ENCODE measurements at places on chromosomes 16 and 17. TPM values are rescaled to one million over a fixed set of nuclear protein-coding genes. Genes with fewer than 3 reads are reported as not detected.
A peak's percentile ranks its signal among the peaks of the same experiment; 100 is the strongest.

The WNT9B gene
- total RNA-seq, result 0.11 TPM

The FAM20A gene
- 86.1 TPM for total RNA-seq

The CACNG5 gene
- total RNA-seq, result not detected

DNA sequence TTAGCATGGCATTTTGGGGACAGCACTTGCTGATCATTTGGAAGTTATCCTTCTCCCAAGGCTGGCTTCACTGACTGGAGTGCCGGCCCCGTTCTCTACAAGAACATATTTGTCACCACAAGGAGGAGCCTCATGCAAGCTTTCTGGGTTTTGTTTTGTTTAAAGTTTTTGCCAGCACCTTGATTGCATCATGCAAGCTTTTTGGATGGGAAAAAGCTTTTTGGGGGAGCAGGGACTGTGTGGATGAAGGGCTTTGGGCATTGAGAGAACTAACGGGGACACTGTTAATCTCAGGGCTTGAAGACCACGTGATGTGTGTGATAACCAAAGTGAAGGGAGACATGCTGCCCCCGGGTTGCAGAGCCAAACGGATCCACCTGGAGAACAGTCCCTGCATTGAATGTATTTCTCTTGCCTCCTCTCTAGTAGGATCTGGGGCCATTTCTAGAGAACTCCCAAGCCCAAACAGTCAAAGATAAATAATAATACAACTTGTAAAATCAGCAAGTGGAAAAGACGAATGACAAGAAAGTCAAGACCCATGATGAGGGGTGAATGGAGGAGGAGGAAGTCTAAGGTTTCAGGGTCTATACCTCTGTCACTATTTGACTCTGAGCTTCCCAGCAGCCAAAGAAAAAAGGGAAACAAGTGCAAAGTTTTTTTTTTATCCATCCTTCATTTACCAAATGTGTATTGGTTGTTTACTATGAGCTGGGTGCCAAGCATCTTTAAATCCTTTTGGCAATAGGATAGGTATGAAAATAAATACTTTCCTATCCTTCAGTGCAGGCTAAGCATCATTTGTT is 17.2 kb downstream of the TMEM114 start:
- H3K27me3 ChIP-seq, result peaks cover 27% of the 10 kb centered on the region
- no peak overlapping the region for H3K27ac ChIP-seq
- H3K36me3 ChIP-seq, result no peaks in the 10 kb centered on the region
- no peaks in the 10 kb centered on the region for H3K4me1 ChIP-seq
- no peak overlapping the region for H3K4me3 ChIP-seq
- DNase-seq, result peak; percentile 33

DNA sequence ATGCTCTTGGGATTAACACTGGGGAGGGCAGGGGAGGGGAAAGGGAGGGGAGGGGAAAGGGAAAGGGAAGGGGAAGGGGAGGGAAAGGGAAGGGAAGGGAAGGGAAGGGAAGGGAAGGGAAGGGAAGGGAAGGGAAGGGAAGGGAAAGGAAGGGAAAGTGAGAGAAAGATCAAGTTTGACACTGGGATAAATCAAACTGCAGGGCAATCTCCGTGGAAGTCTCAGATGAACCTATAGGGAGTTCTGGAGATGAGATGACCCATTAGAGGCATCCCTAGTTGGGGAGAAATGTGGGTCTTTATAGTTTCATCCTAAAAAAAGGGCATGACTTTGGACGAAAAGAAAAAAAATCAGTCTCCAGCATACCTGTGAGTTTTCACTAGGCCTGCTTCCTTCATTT is 2.2 kb downstream of the KRTAP4-12 start:
- no peaks in the 10 kb centered on the region for H3K36me3 ChIP-seq
- H3K4me3 ChIP-seq, result no peak overlapping the region
- DNase-seq, result no peak
- H3K4me1 ChIP-seq, result no peaks in the 10 kb centered on the region
- no peak overlapping the region for H3K27ac ChIP-seq
- no peaks in the 10 kb centered on the region for H3K27me3 ChIP-seq

DNA sequence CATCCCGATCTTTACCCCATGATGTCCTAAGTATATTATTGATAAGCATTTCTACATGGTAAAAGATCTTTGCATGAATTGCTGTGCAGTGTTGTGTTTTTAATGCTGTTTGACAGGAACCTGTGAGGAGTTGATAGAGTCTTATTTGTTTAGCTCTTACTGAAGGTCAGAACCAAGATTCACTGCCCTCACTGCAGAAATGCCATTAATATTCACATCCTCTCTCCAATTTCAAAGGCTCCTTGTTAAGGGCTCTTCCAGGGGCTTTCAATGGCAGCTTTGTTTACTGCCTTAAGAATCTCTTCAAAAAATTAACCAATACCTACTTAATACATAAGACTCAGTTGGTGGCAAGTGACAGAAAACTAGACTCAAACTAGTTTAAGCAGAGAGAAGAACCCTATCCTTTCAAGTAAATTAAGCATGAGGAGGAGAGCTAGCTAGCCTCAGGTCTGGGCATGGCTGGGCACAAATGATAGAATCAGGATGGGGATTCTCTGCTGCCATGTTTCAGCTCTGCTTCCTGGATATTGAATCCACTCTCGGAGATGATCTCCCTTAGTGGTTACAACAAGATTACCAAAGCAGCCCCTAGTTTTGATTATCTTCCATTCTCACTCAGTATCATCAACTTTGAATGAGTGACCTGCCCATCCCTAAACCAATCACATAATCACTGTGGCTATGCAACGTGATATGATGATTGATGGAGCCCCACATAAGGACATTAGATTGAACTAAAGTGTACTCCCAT is 311.8 kb downstream of the CDH11 start:
- H3K36me3 ChIP-seq, result no peaks in the 10 kb centered on the region
- no peak overlapping the region for H3K27ac ChIP-seq
- no peaks in the 10 kb centered on the region for H3K27me3 ChIP-seq
- no peak for DNase-seq
- no peaks in the 10 kb centered on the region for H3K4me1 ChIP-seq

- H3K4me3 ChIP-seq, result no peak overlapping the region
- DNase-seq, result no peak
- H3K27me3 ChIP-seq, result no peaks in the 10 kb centered on the region
- H3K36me3 ChIP-seq, result no peaks in the 10 kb centered on the region
- H3K27ac ChIP-seq, result no peak overlapping the region
Measured at GRCh38 chr17:1234455-1234854, 35.8 kb upstream of the BHLHA9 start.

- no peak overlapping the region for H3K4me3 ChIP-seq
- H3K36me3 ChIP-seq, result peaks cover 28% of the 10 kb centered on the region
- no peak overlapping the region for H3K27ac ChIP-seq
- DNase-seq, result no peak
Measured at GRCh38 chr17:28860363-28860808, 5.6 kb downstream of the ERAL1 start.

DNA sequence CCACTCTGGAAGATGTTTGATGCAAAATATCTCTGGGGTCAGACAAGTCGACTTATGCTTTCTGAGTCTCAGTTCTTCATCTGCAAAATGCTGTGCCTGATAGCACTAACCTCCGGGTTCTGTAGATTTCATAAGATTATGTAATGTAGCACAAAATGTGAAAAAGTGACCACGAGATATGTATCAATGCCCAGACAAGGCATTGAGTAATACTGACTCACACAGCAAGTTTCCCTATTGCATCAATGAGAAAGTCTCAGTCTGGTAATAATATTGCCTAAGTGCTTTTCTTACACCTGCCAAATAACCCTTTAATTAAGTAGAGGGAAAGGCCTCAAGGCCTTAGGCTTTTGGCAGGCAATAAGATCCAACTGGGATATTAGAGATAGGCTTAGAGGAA is 41.4 kb upstream of the MMP2 start:
- H3K36me3 ChIP-seq, result no peaks in the 10 kb centered on the region
- H3K27me3 ChIP-seq, result no peaks in the 10 kb centered on the region
- no peak for DNase-seq

DNA sequence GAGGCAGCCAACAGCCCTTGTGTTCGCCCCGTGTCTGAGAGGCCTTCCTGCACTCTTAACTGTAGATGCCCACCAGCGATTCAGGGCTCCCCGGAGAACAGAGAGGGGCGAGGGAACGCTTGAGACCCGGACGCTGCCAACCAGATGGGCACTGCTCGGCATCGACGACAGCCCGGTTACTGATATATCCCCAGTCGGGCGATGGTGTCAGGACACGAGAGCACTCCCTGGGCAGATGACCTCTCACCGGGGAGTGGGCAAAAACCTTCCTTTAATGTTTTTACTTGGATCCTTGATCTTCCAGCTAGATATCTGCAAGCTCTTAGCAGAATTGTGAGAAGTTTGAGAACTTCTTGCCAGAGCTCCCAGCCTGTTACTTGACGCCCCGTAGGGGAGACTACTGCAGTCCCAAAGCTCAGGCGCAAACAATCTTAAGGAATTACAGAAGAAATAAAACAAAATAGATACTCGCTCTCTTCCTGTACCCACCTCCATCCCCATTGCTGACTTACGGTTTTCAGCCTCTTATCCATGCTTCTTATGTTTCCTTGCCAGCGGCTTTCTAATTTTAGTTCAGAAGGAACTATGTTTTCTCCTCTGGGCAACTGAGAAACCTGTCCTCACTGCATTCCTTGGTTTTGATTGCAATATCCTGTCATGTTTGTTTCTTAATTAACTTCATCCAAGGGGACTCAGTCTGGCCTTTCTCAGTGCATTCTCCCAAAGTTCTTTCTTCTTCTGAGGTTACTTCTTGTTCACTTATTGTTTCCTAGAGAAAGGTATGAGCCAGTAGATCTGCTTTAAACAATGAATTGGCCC is 845 bp downstream of the SP2 start:
- H3K4me1 ChIP-seq, result peaks cover 21% of the 10 kb centered on the region
- no peaks in the 10 kb centered on the region for H3K27me3 ChIP-seq
- DNase-seq, result no peak
- peak overlapping the region; percentile 77 for H3K4me3 ChIP-seq
- H3K36me3 ChIP-seq, result peaks cover 6% of the 10 kb centered on the region

DNA sequence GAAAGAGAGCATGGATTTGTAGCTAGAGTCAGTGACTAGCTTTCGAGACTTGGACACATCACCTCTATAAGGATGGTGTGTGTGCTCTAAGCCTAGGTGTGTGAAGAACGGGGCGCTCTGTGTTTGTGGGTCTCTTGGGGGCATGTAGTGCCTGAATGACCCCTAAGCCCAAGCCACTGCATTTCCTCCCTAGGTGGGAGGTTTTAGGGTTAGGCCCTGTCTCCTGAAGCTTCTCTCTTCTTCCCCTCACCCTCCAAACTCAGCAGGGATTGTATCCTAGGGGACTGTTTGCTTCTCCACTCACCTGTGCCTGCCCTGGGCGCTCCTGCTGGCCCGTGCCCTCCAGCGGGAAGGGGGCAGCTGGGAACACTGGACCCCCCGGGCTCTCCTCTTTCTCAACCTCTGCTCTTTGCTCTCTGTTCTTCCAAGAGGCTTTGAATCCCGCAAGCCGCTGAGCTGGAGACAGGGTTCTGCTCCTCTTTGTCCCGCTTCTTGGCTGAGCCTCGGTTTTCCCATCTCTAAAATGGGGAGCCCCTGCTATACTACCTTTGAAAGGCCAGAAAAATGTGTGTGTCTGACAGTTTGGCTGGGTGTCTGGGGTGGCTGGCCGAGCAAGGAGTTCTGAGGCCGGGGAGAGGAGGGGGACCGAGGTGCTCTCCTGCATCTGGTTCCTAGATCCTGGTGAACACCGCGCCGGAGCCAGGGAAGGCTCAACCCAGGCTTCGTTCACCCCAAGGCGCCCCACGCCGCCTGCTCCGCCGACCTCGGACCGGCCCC is 810 bp downstream of the CYGB start:
- H3K27ac ChIP-seq, result peak overlapping the region; percentile 62
- peaks cover 19% of the 10 kb centered on the region for H3K4me1 ChIP-seq
- H3K36me3 ChIP-seq, result no peaks in the 10 kb centered on the region

DNA sequence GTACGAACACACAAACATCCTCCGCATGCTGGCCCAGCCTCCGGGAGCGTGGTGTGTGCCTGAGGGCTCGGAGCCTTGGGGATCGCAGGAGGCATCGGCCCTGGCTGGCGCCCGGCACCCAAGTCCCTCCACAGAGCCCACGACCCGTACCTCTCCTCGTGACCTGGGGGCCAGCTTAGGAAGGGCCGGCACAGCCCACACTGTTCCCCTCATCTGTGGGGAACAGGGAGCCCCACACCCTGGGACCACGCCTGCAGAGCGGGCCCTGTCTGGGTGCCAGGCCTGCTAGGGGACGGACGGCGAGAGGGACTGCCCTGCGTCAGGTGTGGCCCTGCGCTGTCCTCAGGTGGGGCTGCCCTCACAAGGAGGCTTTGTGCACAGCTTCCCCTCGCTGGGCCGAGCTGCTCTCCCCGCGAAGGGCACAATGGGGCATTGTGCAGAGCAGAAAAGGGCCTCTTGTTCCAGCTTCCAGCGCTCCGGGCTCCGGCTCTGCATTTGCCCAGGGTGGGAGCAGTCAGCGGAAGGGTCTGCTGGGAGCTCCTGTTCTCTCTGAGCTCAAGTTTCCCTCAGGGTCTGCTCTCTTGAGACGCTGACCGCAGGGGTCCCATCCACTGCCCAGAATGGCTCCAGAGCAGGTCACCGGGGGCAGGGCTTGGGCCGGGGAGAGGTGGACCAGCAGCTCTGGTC is 1.7 kb upstream of the LMF1 start:
- no peak overlapping the region for H3K27ac ChIP-seq
- peak; percentile 61 for DNase-seq
- H3K4me3 ChIP-seq, result no peak overlapping the region
- H3K27me3 ChIP-seq, result no peaks in the 10 kb centered on the region

DNA sequence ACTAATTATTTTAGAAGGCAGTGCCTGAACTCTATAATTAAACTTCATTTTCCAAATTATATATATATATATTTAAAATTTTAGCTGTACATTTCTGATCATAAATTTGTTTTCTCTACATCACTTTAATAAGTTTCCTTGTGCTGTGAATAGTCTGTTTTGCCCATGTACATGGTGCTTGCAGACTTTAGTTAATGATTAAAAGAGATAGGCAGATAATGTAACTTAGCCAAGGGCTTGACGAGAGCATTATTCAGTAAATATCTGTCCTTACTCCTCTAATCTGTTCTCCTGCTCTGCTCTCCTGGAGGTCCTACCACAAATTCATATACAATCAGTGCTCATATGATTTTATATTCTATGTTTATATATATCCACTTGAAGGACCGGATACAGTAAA is 595.2 kb upstream of the KIF2B start:
- H3K27ac ChIP-seq, result no peak overlapping the region
- H3K36me3 ChIP-seq, result no peaks in the 10 kb centered on the region
- no peak overlapping the region for H3K4me3 ChIP-seq
- H3K27me3 ChIP-seq, result no peaks in the 10 kb centered on the region
- DNase-seq, result no peak

DNA sequence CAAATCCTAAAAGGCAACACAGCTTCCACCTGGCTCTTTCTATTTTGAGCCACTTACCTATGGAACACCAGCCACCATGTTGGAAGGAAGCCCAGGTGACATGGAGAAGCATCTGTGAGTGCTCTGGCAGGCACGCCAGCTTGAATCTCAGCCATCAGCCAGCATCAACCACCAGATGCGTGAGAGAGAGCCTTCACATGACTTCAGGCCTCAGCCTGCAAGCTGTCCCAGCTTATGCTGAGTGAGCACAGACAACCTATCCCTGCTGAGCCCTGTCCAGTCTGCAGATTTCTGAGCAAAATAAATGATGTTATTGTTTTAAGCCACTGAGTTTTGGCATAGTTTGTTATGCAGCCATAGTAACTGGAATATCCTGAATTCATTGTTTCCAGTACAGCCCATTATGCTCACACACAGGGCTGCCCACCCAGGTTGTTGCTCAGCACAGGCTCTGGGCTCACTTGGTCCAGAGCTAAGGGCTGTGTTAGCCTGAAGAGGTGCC is 35.1 kb downstream of the TMEM238L start:
- H3K36me3 ChIP-seq, result no peaks in the 10 kb centered on the region
- H3K27me3 ChIP-seq, result no peaks in the 10 kb centered on the region
- no peaks in the 10 kb centered on the region for H3K4me1 ChIP-seq
- peak; percentile 49 for DNase-seq

GRCh38 chr16:876041-876335 is 75.5 kb upstream of the GNG13 start:
- no peaks in the 10 kb centered on the region for H3K27me3 ChIP-seq
- no peak overlapping the region for H3K4me3 ChIP-seq
- no peaks in the 10 kb centered on the region for H3K4me1 ChIP-seq
- H3K27ac ChIP-seq, result no peak overlapping the region
